Hypothalamus (tissue), 51 donors: ENCODE measurements at places on chromosomes 7 and 10.

DNA sequence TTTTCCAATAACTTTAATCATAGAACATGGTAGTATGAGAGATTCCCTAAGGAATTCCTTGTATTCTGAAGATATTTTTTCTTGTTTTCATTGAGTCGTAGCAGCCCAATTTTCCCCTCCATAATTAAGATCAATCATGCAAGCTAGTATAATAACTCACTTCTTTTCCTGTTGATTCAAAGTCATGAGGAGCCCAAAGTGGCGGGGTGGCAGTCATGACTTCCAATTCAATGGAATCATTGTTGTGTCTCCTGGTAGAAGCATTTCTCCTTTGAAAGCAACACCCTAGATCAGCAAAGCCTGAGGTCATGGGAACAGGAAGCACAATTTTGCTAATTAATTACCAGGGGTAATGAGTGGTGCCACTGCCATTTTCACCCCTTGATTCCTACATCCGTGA, 77.6 kb upstream of the MAGI2 start:
- DNase-seq: no peak

GRCh38 chr10:29412485-29412884, 123.6 kb downstream of the LYZL1 start:
- no peak for DNase-seq

GRCh38 chr7:274266-274665, 15.7 kb upstream of the FOXL3 start:
- no peak for DNase-seq

DNA sequence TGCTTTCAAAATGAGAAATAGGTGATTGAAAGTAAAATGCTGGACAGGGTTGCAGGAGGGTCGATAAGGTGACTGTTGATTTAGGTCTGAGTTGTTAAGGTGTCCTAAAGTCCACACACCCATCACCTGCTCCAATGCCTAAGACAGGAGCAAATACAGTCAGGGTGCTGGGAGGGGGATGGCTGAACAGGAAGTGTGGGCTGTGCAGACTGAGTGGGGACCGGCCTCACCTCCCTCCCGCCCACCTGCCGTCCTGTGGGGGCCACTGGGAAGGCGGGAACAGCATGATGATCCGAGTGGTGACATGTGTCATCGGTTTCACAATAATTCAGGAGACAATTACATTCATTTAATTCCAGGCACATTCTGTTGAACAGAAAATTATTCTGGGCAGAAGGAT, 260.8 kb downstream of the DNAJB6 start:
- no peak for DNase-seq

GRCh38 chr7:14988941-14989340, 86.4 kb upstream of the DGKB start:
- no peak for DNase-seq

GRCh38 chr7:154620141-154620755, 382.7 kb downstream of the PAXIP1 start:
- DNase-seq: no peak

GRCh38 chr10:13823096-13823708, 236.4 kb downstream of the PRPF18 start:
- DNase-seq: no peak

GRCh38 chr10:29304264-29304994, 15.6 kb downstream of the LYZL1 start:
- peak; percentile 64 for DNase-seq

DNA sequence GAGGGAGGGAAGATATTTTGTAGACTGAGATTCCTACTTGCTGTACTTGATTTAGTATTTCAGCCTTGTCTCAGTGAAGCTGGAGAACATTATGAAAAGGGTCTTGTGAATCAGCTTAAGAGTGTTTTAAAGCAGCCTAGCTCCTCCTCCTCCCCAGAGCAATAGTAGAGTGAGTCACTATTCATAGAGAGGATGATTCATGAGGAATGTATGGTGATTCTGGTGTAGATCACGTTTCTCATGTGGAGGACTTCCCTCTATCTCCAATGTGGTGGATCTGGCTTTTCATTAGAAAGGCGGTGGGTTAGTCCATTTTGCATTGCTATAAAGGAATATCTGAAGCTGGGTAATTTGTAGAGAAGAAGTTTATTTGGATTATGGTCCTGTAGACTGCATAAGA, 340.1 kb upstream of the CHRM2 start:
- DNase-seq: no peak

GRCh38 chr7:1839701-1840100, 169.6 kb downstream of the ELFN1 start:
- no peak for DNase-seq

GRCh38 chr7:129771928-129772479, 160.5 kb downstream of the NRF1 start:
- DNase-seq: no peak

GRCh38 chr7:22611758-22612079, 111.7 kb upstream of the STEAP1B start:
- no peak for DNase-seq

DNA sequence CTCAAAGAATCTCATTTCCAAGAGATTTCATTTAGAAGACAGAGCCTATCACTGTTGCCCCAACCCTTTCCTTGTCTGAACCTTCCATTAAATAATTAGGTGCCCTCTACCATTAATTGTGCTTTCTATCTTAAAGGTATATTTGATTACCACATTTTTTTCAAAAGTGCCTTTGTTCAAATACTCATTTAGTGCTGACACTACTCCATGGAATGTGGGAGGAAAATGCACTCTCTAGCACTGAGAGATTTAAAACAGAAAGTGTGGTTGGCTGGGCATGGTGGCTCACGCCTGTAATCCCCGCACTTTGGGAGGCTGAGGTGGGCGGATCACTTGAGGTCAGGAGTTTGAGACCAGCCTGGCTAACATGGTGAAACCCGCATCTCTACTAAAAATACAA, 119.8 kb downstream of the CACNA2D1 start:
- DNase-seq: no peak

GRCh38 chr7:129517931-129518330, 15.6 kb downstream of the SMKR1 start:
- no peak for DNase-seq

- DNase-seq: no peak
These were observed 264.4 kb downstream of the SORCS1 start for GRCh38 chr10:106900016-106900652.

- no peak for DNase-seq
These were observed 40.4 kb downstream of the AFAP1L2 start for GRCh38 chr10:114363745-114364454.

DNA sequence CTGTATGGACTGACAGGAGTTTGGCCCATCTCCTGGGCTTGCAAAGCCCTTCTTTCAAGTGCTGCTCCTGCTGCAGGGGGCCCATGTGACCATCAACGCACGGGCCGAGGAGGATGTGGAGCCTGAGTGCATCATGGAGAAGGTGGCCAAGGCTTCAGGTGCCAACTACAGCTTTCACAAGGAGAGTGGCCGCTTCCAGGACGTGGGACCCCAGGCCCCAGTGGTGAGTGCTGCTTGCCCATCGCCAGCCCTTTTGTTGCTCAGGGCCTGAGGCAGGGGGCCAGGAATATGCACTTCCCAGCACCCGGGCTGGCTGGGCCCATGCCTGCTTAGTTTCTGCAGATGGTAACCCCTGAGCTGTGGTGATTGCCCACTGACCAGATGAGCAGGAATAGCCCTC, 8.7 kb downstream of the PGAM2 start:
- DNase-seq: no peak

- DNase-seq: no peak
These were observed 113.0 kb downstream of the SMURF1 start for GRCh38 chr7:99030951-99031350.

GRCh38 chr10:43817368-43817767, 168.7 kb upstream of the ZNF32 start:
- no peak for DNase-seq

DNA sequence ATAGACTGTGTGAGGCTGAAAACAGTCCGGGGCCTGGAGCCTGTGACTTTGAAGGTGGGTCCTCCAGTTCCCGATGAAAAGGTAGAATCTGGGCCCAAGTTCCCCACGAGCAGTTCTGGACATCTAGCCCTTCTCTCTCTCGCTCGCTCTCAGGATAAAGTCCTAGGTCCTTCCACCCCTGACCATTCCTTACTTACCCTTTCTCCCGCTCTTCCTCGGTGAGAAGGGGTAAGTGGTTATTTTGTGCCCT, 713 bp downstream of the IMMP2L start:
- DNase-seq: no peak
